CD8-positive, alpha-beta memory T cell (primary cell): ENCODE measurements at places on chromosomes 1 and 21. TPM values are rescaled to one million over a fixed set of nuclear protein-coding genes. Genes with fewer than 3 reads are reported as not detected.

ASAP3 gene
- 0.78 TPM for total RNA-seq

NUF2 gene
- total RNA-seq: 26.1 TPM

WLS gene
- total RNA-seq: not detected

DCDC2B gene
- 0.11 TPM for total RNA-seq

KIRREL1 gene
- total RNA-seq: 0.04 TPM

IQCC gene
- total RNA-seq: 5.7 TPM

C1orf53 gene
- 2.9 TPM for total RNA-seq

SPOCD1 gene
- total RNA-seq: 0.18 TPM

NBPF4 gene
- 0.15 TPM for total RNA-seq

EDARADD gene
- 23.3 TPM for total RNA-seq

AMY1C gene
- total RNA-seq: not detected

GPR25 gene
- total RNA-seq: 0.44 TPM

TEX38 gene
- not detected for total RNA-seq

PRRX1 gene
- total RNA-seq: not detected

SYPL2 gene
- 0.07 TPM for total RNA-seq

CFHR4 gene
- total RNA-seq: not detected

CHAF1B gene
- total RNA-seq: 30.6 TPM

RPTN gene
- not detected for total RNA-seq

RIPPLY3 gene
- total RNA-seq: not detected

UBIAD1 gene
- 35.7 TPM for total RNA-seq

NLRP3 gene
- total RNA-seq: 2.6 TPM

SPSB1 gene
- total RNA-seq: 0.92 TPM

CR1 gene
- total RNA-seq: 3.7 TPM

VANGL2 gene
- total RNA-seq: 0.04 TPM

LAMB3 gene
- 1.3 TPM for total RNA-seq

PGLYRP4 gene
- total RNA-seq: not detected

BRDT gene
- not detected for total RNA-seq

TINAGL1 gene
- total RNA-seq: not detected

CRP gene
- total RNA-seq: not detected

CBS gene
- total RNA-seq: 5.5 TPM

NDUFV3 gene
- total RNA-seq: 36.6 TPM

DNASE2B gene
- total RNA-seq: not detected

THBS3 gene
- total RNA-seq: 7.9 TPM

CFH gene
- 0.93 TPM for total RNA-seq

ATP6V1G3 gene
- not detected for total RNA-seq

TP53BP2 gene
- total RNA-seq: 59.5 TPM

GUCA2B gene
- total RNA-seq: not detected

FCGR3A gene
- 0.58 TPM for total RNA-seq

YBEY gene
- 16.7 TPM for total RNA-seq

CHIA gene
- not detected for total RNA-seq

PGBD5 gene
- not detected for total RNA-seq

TCP10L gene
- total RNA-seq: not detected

OR10Z1 gene
- not detected for total RNA-seq
